ENCODE measurements at places on chromosomes 12 and 14. TPM values are rescaled to one million over a fixed set of nuclear protein-coding genes. Genes with fewer than 3 reads are reported as not detected.

GRCh38 chr14:31895206-31895605, 181.9 kb upstream of the ARHGAP5 start:
- no peak overlapping the region for H3K4me3 ChIP-seq
- no peaks in the 10 kb centered on the region for H3K36me3 ChIP-seq
- no peaks in the 10 kb centered on the region for H3K27me3 ChIP-seq
- no peak for DNase-seq

DNA sequence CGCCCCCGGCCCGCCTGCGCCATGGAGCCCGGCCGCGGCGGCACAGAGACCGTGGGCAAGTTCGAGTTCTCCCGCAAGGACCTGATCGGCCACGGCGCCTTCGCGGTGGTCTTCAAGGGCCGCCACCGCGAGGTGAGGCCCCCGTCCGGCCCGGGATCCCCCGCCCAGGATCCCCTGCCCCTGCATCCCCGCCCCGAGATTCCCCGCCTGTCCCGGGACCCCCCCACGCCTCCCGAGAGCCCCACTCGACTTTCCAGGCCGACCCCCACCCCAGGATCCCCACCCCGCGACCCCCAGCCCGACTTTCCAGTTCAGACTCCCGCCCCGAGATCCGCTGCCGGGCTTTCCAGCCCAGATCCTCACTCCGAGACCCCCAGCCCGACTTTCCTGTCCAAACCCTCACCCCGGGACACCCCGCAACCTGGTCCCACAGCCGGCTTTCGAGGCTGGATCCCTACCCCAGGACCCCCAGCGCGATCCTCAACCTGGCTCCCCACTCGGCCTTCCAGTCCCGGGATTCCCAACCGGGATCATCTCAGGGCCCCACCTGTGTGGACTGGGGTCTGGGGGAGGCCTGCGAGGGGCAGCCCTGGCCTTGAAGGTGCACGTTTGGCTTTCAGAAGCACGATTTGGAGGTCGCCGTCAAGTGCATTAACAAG, 688 bp downstream of the ULK1 start:
- peak; percentile 24 for DNase-seq
- no peaks in the 10 kb centered on the region for H3K27me3 ChIP-seq
- peak overlapping the region; percentile 82 for H3K4me3 ChIP-seq
- no peaks in the 10 kb centered on the region for H3K36me3 ChIP-seq
- H3K4me1 ChIP-seq: peaks cover 22% of the 10 kb centered on the region
- H3K27ac ChIP-seq: peak overlapping the region; percentile 46

AVPR1A gene
- not detected for total RNA-seq

TTC8 gene
- total RNA-seq: 6.0 TPM

DNA sequence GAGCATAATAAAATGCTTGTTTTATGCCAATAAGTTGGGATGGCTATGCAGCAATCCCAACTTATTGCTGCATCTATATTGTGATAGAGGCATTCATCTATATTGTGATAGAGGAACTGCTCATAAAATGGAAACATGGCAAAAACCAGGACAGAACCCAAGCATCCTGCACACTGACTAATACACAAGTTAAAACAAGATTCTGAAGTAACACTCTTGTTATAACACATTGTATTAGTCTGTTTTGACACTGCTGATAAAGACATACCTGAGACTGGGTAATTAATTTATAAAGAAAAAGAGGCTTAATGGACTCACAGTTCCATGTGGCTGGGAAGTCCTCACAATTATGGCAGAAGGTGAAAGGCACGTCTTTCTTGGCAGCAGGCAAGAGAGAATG, 36.8 kb downstream of the KCNK10 start:
- no peaks in the 10 kb centered on the region for H3K36me3 ChIP-seq
- H3K27me3 ChIP-seq: peaks cover 18% of the 10 kb centered on the region
- no peaks in the 10 kb centered on the region for H3K4me1 ChIP-seq
- H3K4me3 ChIP-seq: no peak overlapping the region
- DNase-seq: no peak
- H3K27ac ChIP-seq: no peak overlapping the region

DNA sequence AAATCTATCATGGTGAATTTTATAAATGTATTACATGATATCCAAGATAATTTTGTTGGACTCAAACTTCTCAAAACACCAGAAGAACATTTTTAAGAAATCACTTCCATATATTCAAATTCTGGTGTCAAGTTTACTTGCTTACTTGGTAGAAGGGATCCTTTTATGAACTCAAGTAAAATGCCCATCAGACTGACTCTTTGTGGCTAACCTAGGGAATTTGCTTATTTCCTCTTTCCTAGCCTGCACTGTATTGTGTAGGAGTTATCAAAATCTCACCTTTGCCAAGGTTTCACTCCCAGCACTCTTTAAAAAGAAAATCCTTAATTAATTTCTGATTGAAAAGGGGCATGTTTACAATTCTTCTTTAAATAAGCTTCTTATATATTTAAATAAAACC, 196.5 kb downstream of the DUSP6 start:
- H3K36me3 ChIP-seq: no peaks in the 10 kb centered on the region
- peaks cover 20% of the 10 kb centered on the region for H3K4me1 ChIP-seq
- DNase-seq: no peak
- no peaks in the 10 kb centered on the region for H3K27me3 ChIP-seq
- no peak overlapping the region for H3K4me3 ChIP-seq

DNA sequence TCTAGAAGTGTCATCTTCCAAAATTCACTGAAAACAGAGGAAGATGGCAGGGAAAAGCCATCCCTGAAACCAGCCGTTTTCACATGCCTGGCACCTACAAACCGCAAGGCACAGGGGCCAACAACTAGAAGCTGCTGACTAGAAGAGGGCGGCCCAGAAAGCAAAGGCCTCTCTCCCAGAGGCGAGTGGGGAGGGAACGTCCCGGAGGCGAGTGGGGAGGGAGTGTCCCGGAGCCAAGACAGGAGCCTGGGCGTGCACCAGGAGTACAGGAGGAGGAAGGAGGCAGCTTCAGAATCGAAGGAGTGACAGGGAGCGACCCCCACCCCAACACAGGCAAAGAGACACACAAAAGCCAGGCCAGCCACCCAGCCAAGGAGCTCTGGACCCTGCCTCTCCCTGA, 21.0 kb downstream of the ANKLE2 start:
- DNase-seq: no peak
- peaks cover 92% of the 10 kb centered on the region for H3K36me3 ChIP-seq
- H3K27me3 ChIP-seq: no peaks in the 10 kb centered on the region
- H3K27ac ChIP-seq: no peak overlapping the region
- peaks cover 15% of the 10 kb centered on the region for H3K4me1 ChIP-seq

- H3K4me3 ChIP-seq: no peak overlapping the region
- no peak for DNase-seq
- peaks cover 16% of the 10 kb centered on the region for H3K27me3 ChIP-seq
- no peaks in the 10 kb centered on the region for H3K36me3 ChIP-seq
Observed at GRCh38 chr14:92412912-92413311, 89.9 kb downstream of the SLC24A4 start.

KRT3 gene
- not detected for total RNA-seq

- no peaks in the 10 kb centered on the region for H3K27me3 ChIP-seq
- no peaks in the 10 kb centered on the region for H3K4me1 ChIP-seq
- no peaks in the 10 kb centered on the region for H3K36me3 ChIP-seq
- H3K4me3 ChIP-seq: no peak overlapping the region
- DNase-seq: no peak
Observed at GRCh38 chr12:126588586-126589249, 1523.5 kb downstream of the AACS start.

TAS2R13 gene
- total RNA-seq: 1.00 TPM

- no peaks in the 10 kb centered on the region for H3K36me3 ChIP-seq
- no peak overlapping the region for H3K27ac ChIP-seq
- H3K27me3 ChIP-seq: peaks cover 13% of the 10 kb centered on the region
Observed at GRCh38 chr12:5554711-5555110, 122.8 kb downstream of the NTF3 start.

- no peaks in the 10 kb centered on the region for H3K36me3 ChIP-seq
- H3K4me3 ChIP-seq: no peak overlapping the region
- no peak for DNase-seq
- H3K27ac ChIP-seq: no peak overlapping the region
Observed at GRCh38 chr12:16325426-16325825, 22.0 kb upstream of the MGST1 start.

DNA sequence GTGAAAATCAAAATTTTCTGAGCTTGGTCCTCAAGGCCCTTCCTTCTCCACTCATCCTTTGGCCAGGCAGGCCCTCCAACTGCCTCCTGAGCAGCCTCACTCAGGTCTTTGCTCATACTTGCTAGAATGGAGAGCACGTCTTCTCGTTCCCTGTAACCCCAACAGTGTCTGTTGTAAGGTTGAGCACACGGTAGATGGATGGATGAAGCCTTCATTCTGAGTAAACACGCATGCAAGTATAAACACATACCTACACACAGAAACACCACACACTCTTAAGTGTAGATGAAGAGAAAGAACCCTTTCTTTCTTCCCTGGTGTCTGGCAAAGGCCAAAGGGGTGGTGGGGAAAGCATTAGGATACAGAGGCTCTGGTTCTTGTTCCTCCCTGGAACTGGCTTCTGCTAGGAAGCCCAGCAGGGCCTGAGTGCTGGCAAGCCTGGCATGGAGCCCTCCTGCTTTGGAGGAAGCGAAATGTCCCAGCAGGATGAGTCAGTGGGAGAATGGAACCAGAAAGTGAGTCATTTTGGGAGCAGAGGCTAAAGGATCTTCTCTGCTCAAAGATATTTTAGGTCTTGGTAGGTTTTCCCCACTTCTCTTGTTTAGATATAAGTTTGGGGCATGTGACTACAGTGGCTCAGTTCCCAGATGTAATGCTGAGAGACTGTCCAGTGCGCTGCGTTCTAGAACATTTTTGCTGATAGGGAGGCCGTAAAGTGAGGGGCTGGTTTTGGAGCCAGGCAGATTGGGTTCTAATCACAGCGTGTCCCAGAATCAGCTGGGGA, 127.4 kb downstream of the CACNA1C start:
- H3K4me3 ChIP-seq: no peak overlapping the region
- no peaks in the 10 kb centered on the region for H3K36me3 ChIP-seq
- H3K27ac ChIP-seq: no peak overlapping the region

- no peaks in the 10 kb centered on the region for H3K36me3 ChIP-seq
- H3K4me3 ChIP-seq: no peak overlapping the region
- no peak overlapping the region for H3K27ac ChIP-seq
- peaks cover 22% of the 10 kb centered on the region for H3K4me1 ChIP-seq
- DNase-seq: no peak
- peaks cover 20% of the 10 kb centered on the region for H3K27me3 ChIP-seq
Observed at GRCh38 chr14:105171004-105171673, 2.6 kb upstream of the JAG2 start.

GRCh38 chr14:54877015-54877702, 25.5 kb downstream of the GCH1 start:
- DNase-seq: no peak
- no peaks in the 10 kb centered on the region for H3K27me3 ChIP-seq
- no peak overlapping the region for H3K27ac ChIP-seq
- H3K4me1 ChIP-seq: peaks cover 19% of the 10 kb centered on the region
- no peak overlapping the region for H3K4me3 ChIP-seq

GRCh38 chr12:66375560-66375959, 73.3 kb downstream of the HELB start:
- H3K4me1 ChIP-seq: no peaks in the 10 kb centered on the region
- no peaks in the 10 kb centered on the region for H3K36me3 ChIP-seq
- DNase-seq: no peak
- H3K27me3 ChIP-seq: peaks cover 2% of the 10 kb centered on the region
- H3K4me3 ChIP-seq: no peak overlapping the region
- H3K27ac ChIP-seq: no peak overlapping the region
